ENCODE measurements at places on chromosomes 5 and 9. TPM values are rescaled to one million over a fixed set of nuclear protein-coding genes. Genes with fewer than 3 reads are reported as not detected.

Gene LRRC14B
- not detected for total RNA-seq

Gene GALNT12
- total RNA-seq, result 0.30 TPM

Gene IL17B
- total RNA-seq, result not detected

Gene PHYHD1
- total RNA-seq, result not detected

Gene GRIN1
- total RNA-seq, result not detected

GRCh38 chr5:159339460-159339859 lies 9.2 kb upstream of the IL12B start:
- no peak for DNase-seq

- DNase-seq, result peak; percentile 42
Measured at GRCh38 chr5:33939556-33940262, 3.5 kb downstream of the RXFP3 start.

- DNase-seq, result no peak
Measured at GRCh38 chr9:35048511-35048910, 23.9 kb downstream of the VCP start.

DNA sequence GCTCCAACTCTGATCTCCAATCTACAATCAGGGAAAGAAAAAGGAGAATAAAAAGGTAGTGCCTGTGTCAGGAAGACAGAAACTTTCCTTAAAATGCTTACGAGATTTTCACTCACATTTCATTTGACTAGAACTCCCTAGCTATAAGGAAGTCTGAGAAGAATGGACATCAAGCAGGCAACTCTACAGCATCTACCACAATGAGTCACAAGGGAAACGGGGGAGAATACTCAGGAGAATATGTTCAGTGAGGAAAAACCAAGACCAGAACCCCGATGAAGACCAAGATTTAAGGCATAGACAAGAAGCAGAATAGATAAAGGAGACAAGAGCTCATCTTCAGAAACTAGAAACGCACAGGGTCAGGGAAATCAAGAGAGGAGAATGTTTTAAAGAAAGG lies 9.0 kb upstream of the SETD9 start:
- DNase-seq, result peak; percentile 53

DNA sequence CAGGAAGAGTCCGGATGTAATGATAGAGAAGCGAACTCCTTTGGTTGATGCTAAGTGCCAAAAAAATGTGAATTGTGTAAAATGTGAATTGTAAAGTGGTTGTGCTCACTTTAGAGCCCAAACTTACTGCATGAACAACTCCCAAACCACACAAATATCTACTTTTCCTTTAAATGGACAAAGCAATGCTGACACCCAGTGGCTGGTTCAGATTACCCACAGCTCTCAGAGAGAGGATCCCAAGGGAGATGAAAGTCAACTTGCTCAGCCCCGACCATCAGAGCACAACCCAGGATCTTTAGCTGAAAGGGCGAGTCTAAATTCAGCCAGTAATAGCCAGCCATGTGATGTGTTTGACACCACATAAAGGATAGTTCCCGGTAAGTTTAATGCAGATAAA lies 133.7 kb downstream of the NMUR2 start:
- DNase-seq, result peak; percentile 20

DNA sequence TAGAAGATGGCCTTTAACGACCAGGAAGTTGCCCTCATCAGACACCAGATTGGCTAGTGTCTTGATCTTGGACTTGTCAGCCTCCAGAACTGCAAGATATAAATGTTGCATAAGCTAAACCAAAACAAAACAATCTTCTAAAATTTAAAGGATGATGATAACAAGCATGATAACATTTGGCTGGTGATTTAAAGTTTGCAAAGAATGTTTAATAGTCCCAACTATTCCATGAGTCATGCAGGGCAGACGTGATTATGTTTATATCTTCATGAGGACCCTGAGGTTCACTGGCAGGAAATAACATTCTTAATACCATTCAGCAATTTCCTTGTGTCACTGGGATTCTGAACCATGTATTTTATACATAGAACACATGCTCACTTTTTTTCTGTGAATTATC lies 319.8 kb downstream of the HCN1 start:
- peak; percentile 55 for DNase-seq

GRCh38 chr9:105608721-105609598 lies 51.0 kb downstream of the FKTN start:
- DNase-seq, result peak; percentile 32

DNA sequence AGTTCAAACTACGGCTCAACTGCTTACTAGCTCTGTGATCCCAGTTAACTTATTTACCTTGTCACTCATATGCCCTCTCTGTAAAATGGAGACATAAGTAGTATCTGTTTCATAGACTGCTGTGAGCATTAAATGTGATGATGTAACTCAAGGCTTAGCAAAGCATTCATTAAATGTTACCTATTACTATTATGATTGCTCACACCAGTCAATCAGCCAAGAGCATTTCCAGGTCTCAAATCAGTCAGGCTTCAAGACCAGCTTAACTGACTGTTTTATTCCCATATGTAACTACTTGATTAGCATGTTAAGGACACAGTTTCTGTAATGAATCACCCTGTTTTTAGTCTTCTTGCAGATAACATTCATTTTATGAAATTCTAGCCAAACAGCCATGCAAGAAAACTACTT lies 413.3 kb downstream of the MLLT3 start:
- no peak for DNase-seq

GRCh38 chr9:71758785-71759184 lies 9.5 kb downstream of the CEMIP2 start:
- DNase-seq, result peak; percentile 44

- no peak for DNase-seq
Measured at GRCh38 chr9:37453827-37454226, 11.4 kb downstream of the ZBTB5 start.

DNA sequence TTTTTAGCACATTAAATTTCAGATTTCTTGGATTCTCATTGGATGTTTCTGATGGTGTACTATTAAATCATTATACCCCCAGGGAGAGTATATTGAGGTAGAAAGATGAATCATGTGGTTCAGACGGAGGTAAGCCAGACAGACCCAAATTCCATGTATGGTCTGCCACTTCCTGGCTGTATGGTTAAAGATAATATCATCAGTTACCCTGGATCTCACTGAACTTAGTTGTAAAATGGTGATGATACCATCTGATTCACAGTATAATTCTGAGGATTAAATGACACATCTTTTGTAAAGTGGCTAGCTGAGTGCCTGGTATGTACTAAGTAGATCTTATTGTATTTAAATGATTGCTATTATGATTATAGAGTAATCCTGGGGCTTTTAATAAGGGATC lies 9.3 kb downstream of the SLC27A6 start:
- peak; percentile 20 for DNase-seq

GRCh38 chr5:113179156-113179555 lies 202.6 kb downstream of the DCP2 start:
- DNase-seq, result no peak

DNA sequence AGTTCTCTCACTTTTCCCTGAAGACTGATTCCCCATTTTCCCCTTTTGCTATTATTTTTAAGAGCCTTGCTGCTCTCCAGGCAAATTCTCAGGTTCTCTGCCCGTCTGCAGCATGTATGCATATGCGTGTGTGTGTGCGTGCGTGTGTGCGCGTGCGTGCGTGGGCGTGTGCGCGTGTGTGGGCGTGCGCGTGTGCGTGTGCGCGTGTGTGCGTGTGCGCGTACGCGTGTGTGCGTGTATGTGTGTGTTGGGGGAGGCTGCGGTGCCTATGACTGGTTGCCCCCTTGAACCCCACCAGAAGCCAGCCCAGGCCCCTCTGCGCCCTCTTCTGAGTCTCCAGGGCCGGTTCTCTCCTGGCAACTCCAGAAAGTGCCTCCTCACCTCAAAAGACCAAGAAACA lies 987 bp upstream of the FOXI1 start:
- no peak for DNase-seq

DNA sequence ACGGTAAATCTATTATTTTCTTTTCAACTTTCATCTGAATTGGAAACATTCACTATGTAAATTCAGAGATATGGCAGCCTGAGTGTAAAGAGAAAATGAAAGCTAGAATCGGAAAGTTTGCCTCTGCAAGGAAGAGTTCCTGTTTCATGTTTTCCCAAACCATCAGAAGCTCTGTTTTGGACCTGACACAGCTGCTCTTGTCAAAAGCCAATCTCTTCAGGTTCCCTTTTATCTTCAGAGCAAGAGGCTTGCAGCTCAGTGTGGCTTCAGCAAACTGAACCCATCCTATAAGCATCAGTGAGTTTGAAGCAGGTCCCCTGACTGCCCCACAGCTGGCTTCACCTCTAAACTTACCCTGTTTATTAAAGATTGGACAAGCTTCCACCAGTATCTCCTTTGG lies 1099.7 kb downstream of the DTWD2 start:
- peak; percentile 4 for DNase-seq

- DNase-seq, result no peak
Measured at GRCh38 chr5:107319901-107320300, 350.8 kb downstream of the EFNA5 start.

DNA sequence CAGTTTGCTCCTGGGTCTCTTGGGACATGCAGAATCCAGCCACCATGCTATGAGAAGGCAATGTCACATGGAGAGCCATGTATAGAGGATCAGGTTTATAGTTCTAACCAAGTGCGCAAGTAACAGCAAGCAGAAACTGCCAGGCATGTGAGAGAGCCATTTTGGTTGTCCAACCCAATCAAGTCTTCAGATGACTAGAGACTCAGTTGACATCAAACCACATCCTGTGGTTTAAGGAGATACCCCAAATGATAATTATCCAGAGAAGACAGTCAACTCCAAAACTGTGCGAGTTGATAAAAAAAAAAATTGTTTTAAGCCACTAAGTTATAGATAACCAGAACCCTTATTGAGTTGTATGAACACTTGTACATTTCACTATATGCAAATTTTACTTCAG lies 40.2 kb downstream of the TMEM232 start:
- no peak for DNase-seq

Data from HT1080 (cell line).